ENCODE measurements at places on chromosomes 12 and 14.

DNA sequence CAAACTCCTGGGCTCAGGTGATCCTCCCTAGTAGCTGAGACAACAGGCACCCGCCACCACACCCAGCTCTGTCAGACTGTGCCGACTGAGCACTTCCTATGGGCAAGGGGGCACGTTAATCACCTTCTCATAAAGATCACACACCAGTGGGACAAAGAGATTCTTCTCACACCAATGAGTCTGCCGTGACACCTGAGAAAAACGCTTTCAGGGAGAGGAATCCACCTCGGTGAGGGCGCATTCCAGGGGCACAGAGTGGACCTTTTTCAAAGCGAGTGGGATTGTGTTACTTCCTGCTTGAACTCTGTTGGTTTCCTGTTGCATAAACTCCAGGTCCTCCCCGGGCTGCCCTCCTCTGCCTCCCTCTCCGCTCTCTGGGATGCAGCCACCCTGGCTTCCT lies 17.5 kb upstream of the SCARB1 start:
- no peak for DNase-seq

GRCh38 chr14:63431466-63431865 lies 111.7 kb downstream of the PPP2R5E start:
- no peak for DNase-seq

- DNase-seq: no peak
Measured at GRCh38 chr12:62694116-62694515, 227.5 kb downstream of the MON2 start.

- no peak for DNase-seq
Measured at GRCh38 chr14:60116181-60116580, 24.5 kb downstream of the PCNX4 start.

DNA sequence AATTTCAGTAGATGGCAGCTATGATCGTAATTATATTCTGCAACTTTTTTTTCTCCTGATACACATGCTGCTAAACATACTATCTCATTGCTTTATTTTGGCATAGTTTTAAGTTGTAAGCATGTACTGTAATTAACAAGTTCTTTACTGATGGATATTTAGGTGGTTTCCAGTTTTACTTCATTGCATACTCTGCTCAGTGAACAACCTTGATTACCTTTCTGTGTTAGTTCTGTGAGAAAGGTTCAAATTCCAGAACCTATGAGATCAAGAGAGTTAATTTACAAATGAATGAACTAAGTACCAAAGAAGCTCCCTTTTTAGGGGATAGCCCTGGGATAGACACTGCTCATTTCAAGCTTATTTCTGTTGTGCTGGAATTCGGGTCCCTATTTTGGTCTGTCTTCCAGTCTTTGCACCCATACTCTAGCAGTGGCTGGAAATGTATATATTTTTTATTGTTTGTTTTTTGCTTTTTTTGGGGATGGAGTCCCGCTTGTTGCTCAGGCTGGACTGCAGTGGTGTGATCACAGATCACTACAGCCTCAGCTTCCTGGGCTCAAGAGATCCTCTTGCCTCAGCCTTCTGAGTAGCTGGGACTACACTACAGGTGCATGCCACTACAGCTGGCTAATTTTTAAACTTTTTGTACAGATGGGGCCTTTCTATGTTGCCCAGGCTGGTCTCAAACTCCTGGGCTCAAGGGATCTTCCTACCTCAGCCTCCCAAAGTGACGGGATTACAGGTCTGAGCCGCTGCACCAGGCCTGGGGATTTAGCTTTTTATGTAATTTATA lies 10.6 kb downstream of the PAPOLA start:
- DNase-seq: no peak

DNA sequence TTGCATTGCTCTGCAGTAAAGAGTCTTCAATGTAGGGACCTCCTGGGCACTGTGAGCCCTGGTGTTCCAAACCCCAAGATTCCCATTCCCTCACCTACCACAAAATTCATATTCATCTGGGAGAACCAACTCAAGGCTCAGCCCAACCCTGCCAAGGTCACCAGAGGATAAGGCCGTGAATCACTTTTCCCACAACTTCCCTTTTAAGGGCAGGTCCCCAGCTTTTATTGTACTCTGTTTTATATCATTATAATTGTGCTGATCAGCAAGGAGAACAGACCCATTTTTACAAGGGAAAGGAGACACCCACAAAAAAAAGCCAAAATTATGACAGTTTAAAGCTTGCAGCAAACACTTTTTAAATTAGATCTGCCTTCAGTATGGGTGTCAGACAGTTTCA lies 363.0 kb upstream of the FKBP4 start:
- no peak for DNase-seq

DNA sequence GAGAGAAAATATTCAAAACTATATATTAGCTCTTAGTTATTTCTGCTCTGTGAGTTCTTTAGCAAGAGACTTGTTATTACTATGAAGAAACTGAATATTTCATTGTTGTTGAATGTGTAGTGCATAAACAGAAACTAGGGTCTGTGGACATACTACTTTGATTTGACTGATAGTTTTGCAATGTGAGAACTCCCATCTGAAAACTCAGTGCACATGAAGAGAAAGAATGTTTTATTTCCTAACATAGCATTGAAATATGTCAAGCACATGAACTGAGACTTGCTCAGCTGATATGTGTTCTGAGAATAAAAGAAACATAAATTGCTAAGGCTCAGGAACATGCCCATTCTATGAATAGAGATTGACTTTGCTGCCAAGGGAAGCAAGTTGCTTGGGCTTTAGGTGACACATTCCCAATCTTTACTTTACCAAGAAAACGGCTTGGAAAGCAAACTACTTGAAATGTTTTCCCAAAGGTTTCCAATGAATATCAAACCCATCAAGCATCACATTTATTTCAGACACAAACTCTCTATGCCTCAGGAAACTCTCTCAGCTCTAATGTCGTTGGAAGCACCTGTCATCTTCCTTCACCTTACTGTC lies 290.4 kb downstream of the SLC16A7 start:
- DNase-seq: no peak

DNA sequence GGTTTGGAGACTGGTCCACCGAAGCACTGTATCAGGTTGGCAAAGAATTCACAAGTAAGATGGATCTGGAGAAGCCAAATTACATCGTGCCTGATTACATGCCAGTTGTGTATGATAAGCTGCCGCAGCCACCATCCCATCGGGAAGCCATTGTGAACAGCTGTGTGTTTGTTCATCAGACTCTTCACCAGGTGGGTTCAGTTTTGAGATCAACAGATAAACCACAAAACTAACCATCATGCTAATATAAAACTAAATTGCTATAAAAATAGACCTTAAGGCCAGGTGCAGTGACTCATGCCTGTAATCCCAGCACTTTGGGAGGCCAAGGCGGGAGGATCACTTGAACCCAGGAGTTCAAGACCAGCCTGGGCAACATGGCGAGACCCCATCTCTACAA lies 58.9 kb downstream of the HSP90AA1 start:
- DNase-seq: no peak

DNA sequence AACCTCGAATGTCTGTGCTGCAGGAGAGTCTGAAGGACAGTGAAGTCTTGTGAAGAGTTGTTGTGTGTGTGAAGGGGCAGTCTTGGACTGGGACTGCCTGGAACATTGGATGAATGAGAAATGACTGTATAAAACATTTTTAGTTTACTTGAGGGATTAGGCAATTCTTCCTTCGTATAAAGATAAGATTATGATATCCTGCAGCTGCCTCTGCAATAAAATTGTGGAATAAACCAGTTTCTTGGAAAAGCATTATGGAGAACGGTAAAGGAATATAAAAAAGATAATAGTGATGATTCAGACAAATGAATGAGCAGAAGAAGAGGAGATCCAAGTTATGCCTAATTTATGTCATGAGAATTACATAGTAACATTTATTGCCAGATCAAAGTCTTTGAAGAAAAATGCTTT lies 30.9 kb upstream of the LUM start:
- DNase-seq: no peak

DNA sequence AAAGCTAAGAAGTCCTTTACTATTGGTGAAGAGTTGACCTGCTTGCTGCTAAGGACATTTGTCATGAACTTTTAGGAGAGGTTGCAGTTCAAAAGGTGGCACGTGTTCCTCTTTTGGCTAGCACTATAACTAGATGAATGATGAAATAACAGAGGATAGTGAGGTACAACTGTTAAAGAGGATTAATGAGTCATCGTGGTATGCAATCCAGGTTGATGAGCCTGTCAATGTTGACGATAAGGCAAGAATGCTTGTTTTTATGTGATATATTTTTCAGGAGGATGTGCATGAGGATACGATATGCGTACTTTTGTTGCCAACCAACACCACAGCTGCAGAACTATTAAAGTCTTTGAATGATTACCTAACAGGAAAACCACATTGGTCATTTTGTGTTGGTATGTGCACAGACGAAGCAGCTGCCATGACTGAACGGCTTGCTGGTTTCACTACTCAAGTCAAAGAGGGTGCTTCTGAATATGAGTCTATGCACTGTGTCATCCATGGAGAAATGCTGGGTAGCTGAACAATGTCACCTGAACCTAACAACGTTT lies 10.6 kb downstream of the CEP128 start:
- no peak for DNase-seq

DNA sequence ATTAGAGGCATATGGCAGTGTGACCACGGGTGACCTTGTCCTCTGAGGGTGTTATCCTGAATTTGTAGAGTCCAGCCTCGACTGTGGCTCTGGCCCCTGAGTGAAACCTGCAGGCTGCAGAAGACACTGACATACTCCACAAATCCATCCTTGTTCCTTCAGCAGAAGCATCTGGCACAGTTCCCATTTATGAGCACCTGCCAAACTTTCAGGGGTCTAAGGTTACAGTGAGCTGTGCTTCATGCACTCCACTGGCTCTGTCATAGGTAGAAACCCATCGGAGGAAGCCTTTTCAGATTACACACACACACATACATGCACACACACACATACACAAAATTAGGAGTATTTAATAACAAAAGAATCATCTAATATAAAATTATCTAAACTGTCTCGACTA lies 13.6 kb upstream of the NUAK1 start:
- DNase-seq: no peak

DNA sequence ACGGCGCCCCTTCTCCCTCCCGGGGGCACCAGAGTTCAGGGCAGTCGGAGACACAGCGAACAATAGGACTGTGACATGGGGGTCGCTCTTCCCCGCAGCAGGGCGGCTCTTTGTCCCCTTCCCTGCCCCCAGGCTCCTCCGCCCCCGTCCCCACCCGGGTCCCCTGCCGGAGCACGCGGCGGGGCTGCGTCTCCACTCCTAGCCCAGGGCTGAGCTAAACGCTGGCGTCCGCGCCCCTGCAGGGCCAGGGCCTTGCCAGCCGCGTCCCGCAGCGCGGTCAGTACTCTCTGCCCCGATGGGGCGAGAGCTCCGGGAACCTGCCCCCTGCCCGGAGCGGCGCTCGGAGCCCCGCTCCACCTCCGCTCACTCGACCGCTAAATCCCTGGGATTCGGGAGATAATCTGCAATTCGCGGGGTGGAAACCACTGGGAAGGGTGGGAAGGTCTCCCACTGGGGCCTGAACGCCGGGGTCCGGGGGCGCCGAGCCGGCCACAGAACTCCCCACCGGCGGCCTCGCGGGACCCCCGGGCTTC lies 825 bp upstream of the CCDC85C start:
- no peak for DNase-seq

DNA sequence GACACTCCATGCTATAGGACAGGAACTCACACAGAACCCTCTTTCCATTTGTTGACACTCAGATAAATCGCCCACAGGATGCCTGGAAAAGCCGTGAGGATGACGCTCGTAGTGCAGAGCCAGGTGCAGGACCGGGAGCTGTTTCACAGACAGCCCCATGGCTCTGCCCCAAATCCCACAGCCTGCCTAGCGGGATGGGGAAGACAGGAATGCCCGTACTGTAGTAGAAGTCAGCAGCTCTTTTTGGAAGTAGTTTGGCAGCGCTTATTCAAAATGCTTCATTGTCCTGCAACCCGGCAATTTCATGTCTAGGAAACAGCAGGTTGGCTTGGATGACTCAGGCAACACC lies 41.6 kb downstream of the JAG2 start:
- no peak for DNase-seq

- DNase-seq: no peak
Measured at GRCh38 chr14:100639280-100639679, 52.1 kb upstream of the BEGAIN start.

GRCh38 chr12:51836041-51836826 lies 12.3 kb downstream of the FIGNL2 start:
- no peak for DNase-seq

DNA sequence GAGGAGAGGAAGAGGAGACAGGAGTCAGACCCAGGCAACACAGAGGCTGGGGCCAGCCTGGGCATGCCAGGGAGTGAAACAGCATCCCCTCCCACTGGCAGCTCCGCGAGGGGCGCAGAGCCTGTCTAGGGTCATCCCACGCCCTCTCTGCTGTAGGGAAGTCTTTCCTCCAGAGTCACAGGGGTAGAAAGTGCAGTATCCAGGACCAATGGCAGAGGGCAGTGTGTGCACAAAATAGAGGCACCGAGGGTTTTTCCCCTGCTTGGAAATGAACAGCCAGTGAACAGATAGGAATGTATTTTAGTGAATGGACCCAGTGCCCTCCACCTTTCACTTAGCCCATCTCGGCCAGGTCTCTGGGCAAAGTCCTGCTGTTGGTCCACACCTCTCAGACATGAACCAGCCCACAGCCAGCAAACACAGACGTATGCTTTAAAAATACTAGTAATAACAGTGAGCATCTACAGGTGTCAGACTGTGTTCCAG lies 9.4 kb upstream of the KRT74 start:
- peak; percentile 75 for DNase-seq
